A549 (cell line): ENCODE measurements at places on chromosomes 2 and 18.

DNA sequence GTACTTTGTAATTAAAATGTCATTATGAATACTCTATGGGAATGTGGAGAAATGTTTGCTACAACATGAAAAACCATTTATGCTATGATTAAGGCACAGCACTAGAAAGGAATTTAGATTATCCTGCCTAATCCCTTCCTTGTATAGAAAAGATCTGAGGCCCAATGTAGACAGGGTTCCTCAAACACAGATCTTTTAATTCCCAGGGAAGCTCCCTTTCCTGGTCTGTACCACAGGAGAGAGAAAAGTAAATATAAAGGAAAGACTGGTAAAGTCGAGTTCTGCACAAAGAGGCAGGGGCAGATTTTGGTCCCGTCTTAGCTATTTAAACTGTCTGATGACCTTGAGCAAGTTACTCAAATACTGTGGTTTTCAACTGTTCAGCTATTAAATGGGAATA is 84.7 kb downstream of the ICA1L start:
- DNase-seq = no peak

DNA sequence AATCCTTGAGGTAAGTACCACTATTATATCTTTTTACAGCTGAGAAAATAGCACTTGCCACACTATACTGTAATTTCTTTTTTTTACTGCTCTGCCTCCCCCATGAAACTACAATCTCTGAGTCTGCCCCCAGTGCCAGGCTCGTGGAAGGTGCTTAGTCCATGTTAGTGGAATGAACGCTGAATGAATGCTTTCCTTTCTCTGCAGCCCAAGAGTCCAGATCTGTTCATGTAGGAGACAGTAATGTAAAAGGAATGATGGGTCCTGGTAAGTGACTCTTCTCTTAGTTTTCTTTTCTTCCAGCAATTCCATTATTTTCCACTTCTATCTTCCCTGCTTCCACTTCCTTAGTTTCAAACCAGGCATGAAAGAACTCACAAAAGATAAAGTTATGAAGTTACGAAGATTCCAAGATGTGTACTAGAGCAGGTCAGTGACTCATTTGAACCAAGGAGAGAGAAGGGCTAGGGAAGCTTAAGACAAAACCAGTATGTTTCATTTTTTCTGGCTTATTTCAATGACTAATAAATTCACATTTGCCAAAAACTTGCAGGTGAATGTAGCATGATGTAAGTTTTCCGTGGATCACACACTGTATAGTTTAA is 46.0 kb downstream of the ARHGEF33 start:
- DNase-seq = no peak

DNA sequence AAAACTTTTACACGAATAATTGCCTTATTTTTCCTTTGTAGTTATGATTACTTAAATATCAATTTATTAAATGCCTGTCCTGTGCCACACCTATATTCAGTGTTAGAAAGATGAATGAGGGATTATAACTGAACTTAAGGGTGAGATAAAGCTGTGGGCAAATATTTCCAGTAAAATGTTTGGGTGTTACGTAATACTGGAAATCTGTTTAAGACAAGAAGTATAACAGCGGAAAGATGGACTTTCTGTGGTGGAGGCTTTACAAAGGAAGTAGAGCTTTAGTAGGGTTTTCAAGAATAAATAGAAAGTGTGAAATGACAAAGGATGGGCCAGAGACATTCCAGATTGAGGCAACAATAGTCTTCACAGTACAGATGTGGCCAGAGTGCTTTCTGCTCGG is 927.0 kb downstream of the DPP10 start:
- DNase-seq = no peak

DNA sequence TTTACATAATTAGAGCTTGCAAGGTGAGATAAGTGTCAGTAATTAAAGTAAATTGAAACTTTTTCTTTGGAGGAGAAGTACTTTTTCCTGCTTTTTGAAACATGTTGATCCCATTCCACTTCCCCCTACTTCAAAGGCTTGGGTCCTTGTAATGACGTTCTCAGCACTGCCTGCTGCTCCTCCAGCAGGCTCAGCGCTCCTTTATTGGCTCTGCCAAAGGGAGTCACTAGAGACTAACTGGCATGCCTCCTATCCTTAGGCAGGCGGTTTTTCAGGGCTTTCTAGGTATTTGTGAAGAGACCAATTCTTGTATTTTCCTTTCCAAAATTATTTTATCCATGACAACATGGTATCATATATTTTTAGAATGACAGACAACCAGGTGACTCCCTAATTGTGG is 43.9 kb upstream of the ACADL start:
- no peak for DNase-seq

- DNase-seq = no peak
Measured at GRCh38 chr18:53219853-53220252, 879.9 kb downstream of the DCC start.

GRCh38 chr2:179455172-179455524 is 190.5 kb upstream of the SESTD1 start:
- DNase-seq = no peak

- no peak for DNase-seq
Measured at GRCh38 chr2:146317959-146318358, 1526.9 kb upstream of the ACVR2A start.

- DNase-seq = no peak
Measured at GRCh38 chr18:69628774-69629359, 228.2 kb downstream of the DOK6 start.

DNA sequence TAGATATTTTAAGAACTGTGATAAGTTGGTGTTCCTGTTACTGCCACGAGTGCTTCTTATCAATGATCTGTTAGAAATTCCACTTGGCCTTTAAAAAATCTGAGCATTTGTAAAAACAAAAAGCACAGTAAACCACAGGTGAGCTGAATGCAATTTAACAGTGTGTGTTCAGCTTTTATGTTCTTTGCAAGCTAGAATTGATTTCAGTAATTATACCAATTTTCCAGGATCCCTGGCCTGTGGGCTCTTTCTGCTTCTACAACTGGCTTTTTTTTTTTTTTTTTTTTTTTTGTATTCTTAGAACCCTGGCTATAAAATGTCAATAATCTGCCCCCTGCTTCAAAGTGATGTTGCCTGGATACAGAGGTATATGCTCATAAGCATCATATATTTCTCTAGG is 548.5 kb upstream of the SLC8A1 start:
- DNase-seq = no peak

GRCh38 chr2:46704041-46704440 is 211.6 kb downstream of the MCFD2 start:
- DNase-seq = no peak

GRCh38 chr2:72082021-72082601 is 65.6 kb downstream of the CYP26B1 start:
- DNase-seq = no peak

DNA sequence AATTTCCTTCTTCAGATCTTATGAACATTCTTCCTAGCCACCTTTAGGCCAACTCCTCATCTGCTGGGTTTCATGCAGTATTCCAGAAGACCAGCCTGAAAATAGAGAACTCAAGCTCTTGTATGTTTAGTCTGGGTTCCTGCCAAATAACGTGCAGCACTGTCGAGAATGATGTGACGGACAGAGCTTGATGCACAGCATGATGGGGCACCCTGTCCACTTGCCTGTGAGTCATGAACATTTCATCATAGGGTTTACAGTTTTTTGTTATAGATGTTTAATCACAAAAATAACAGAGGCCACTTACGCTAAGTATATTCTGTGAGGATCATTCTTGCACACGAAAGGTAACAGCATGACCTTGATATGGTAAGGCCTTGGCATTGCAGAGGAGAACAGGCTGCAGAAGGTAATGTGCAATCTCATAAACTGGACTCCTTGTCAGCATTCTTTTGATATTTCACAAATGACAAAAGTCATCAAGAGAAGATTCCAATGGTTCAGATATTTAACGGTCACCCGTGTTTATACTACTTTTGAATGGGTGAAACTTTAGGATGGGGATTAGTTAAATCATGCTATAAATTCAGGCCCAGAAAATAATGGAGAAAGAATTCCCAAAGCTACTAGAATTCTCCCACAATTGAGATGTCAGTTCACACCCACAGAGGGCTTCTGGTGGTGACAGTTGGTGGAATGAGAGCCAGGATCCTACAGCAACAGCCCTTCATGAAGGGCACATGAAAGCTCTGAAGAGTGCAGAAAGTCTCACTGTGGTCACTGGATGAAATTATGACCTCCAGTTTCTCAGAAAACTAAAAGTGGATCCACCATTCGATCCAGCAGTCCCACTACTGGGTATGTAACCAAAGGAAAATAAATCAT is 396.1 kb upstream of the RAB12 start:
- no peak for DNase-seq

GRCh38 chr2:45046786-45047185 is 37.5 kb upstream of the SIX2 start:
- no peak for DNase-seq

DNA sequence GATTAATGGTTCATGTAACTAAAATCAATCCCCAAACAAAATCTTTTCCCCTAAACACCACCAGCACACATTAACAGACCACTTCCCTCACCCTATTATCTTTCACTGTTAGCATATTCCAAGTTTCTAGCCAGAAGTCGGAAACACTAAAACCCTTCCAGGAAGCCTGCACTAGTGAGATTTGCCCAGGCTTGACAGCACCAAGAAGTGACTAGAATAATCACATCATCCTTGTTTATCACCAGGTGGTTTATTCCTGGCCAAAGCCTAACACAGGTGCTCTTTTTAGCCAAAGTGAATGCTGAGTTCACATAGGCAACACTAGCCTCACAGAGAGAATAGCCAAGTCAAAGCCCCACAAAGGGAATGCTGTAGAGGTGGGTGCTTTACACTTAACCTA is 221.2 kb upstream of the HNRNPA3 start:
- DNase-seq = no peak

DNA sequence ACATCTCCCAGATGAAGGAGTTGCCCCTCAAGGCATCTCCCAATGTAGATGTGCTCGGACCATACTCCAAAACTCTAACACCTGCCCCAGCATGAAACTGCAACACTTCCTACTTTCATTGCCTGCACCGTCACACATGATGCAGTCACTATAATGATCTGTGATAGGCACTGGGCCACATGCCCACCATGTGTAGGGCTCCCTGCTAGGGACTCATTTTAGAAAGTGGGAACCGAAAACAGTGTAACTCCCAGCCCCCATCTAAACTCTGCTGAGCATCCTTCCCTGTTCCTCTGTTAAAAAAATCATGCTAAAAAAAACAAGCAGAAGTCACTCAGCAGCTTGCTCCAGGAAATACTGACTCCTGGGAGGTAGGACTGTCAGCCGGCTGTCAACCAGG is 496.1 kb upstream of the RAB6C start:
- DNase-seq = no peak

GRCh38 chr2:217183471-217183870 is 323.6 kb upstream of the TNP1 start:
- DNase-seq = no peak

GRCh38 chr2:58562276-58562675 is 321.2 kb upstream of the FANCL start:
- DNase-seq = no peak

- no peak for DNase-seq
Measured at GRCh38 chr2:197360744-197361156, 50.2 kb upstream of the ANKRD44 start.

DNA sequence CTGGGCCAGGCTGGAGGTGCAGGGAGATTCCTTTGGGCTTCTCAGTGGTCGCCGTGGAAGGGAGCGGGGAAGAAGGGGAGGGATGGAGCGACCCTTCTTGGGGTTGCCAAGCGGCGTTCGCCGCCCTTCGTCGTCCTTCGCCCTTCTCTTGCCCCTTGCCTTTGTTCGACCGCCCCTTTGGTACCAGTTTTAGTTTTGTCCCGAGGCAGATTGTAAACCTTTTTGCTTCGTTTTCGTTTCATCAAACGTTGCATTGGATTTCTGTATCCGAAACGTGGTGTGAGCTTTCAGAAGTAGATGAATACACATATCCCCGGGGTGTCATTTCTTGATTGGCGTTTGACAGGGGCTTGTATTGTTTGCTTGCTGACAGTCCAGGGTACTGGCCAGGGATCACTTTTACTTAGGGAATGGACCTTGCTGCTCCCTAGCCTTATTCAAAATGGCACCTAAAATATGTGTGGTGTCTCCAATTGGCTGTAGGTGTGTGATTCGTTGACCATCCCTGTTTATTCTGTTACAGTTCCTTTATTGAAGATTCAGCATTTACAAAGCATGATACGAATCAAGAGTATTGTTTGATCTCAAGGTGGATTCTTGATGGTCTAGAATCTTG is 788 bp downstream of the USP14 start:
- DNase-seq = peak; percentile 35

GRCh38 chr2:206978746-206979145 is 39.4 kb downstream of the CPO start:
- no peak for DNase-seq

- DNase-seq = no peak
Measured at GRCh38 chr2:42951263-42951938, 159.0 kb upstream of the HAAO start.

DNA sequence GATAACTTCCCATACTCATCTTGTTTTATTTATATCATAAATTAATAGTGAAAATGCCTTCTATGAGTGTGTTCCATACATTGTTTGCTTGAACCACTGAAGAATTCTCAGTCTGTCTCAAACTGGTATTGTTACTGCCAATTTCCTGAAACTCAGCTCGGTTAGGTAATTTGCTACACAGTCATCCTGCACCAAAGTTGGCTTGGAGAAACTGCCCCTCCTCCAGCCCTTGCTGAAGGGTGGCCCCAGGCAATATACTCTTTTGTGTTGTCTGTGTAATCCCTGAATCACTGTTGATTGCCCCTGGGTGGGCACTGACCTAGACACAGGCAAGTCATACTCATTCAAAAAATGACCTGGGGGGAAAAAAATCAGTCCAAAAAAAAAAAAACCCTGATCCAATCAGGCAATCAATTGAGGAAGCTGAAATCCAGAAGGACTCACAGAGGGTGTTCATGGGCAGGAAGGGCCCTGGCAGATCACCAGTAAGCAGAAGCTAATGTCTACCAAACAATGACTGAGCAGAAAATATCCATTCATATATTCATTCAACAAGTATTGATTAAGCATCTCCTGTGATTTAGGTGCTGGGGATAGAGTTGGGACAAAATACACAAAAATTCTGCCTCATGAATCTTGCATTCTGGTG is 3.8 kb upstream of the SESTD1 start:
- peak; percentile 7 for DNase-seq

DNA sequence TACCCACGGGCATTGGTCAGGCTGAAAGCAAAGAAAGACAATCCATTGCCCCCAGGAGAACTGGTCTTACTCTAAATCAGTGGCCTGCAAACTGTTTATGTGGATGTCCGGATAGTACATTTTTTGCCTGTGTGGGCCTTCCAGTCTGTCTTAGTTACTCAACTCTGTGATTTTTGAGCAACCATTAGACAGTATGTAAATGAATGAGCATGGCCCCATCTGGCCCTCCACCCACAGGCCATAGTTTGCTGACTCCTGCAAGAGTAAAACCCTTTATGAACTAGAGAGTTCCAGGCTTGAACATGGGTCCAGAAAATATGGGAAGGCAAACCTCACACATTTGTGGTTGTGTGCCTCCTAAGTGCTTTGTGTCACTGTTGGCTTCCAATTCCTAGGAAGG is 55.7 kb upstream of the CYP1B1 start:
- no peak for DNase-seq

DNA sequence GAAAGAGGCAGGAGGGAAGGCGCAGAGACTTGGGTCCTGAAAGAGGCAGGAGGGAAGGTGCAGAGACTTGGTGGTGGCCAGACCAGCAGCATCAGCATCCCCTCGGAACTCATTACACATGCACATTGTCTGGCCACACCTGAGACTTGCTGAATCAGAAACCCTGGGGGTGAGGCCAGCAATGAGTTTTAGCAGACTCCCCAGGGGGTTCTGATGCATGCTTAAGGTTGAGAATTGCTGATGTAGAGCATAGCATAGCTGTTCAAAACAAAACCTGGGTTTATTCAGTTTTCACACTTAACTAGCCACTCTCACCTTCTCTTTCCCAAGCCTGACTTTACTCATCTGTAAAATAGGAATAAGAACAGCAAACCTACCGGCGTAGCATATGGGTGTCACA is 122.9 kb downstream of the MRO start:
- no peak for DNase-seq
